ENCODE measurements at places on chromosomes 2 and 18.

- peak; percentile 80 for DNase-seq
Observed at GRCh38 chr18:961644-962355, 57.1 kb downstream of the ADCYAP1 start.

GRCh38 chr2:122683018-122683417 is 927.6 kb downstream of the TSN start:
- DNase-seq = no peak

DNA sequence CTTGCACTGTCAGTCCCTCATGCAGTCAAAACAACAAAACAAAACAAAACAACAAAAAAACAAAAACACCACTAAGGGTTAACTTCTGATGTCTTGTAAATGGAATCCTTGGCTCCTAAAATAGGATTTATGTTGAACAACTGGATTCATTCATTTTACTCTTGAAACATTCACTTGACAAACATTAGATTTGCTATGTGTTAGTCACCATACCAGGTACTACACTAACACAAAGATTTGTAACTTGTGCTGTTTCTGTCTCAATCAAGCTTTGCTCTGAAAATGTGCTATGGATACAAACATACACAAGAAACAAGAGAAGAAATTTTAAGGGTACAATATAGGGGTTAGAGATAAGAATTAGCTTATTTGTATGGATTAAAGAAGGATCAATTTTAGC is 812.8 kb downstream of the LRP1B start:
- DNase-seq = no peak

- DNase-seq = peak; percentile 37
Observed at GRCh38 chr2:231182513-231182899, 15.9 kb upstream of the ARMC9 start.

GRCh38 chr18:54710900-54711281 is 117.4 kb upstream of the RAB27B start:
- DNase-seq = no peak

GRCh38 chr2:53751728-53752127 is 15.9 kb upstream of the CHAC2 start:
- DNase-seq = no peak

GRCh38 chr2:66661253-66662173 is 226.6 kb downstream of the MEIS1 start:
- DNase-seq = no peak

GRCh38 chr18:49169037-49169521 is 218.3 kb upstream of the SMAD7 start:
- no peak for DNase-seq
